ENCODE measurements at places on chromosomes 2 and 18.

- DNase-seq = peak; percentile 37
Observed at GRCh38 chr2:38074764-38075506, 1.0 kb downstream of the CYP1B1 start.

- DNase-seq = peak; percentile 8
Observed at GRCh38 chr2:66305718-66306117, 129.2 kb upstream of the MEIS1 start.

GRCh38 chr18:2848247-2849246, 1.7 kb downstream of the EMILIN2 start:
- DNase-seq = peak; percentile 22

- peak; percentile 56 for DNase-seq
Observed at GRCh38 chr18:11518788-11519685, 90.4 kb upstream of the SLC35G4 start.

DNA sequence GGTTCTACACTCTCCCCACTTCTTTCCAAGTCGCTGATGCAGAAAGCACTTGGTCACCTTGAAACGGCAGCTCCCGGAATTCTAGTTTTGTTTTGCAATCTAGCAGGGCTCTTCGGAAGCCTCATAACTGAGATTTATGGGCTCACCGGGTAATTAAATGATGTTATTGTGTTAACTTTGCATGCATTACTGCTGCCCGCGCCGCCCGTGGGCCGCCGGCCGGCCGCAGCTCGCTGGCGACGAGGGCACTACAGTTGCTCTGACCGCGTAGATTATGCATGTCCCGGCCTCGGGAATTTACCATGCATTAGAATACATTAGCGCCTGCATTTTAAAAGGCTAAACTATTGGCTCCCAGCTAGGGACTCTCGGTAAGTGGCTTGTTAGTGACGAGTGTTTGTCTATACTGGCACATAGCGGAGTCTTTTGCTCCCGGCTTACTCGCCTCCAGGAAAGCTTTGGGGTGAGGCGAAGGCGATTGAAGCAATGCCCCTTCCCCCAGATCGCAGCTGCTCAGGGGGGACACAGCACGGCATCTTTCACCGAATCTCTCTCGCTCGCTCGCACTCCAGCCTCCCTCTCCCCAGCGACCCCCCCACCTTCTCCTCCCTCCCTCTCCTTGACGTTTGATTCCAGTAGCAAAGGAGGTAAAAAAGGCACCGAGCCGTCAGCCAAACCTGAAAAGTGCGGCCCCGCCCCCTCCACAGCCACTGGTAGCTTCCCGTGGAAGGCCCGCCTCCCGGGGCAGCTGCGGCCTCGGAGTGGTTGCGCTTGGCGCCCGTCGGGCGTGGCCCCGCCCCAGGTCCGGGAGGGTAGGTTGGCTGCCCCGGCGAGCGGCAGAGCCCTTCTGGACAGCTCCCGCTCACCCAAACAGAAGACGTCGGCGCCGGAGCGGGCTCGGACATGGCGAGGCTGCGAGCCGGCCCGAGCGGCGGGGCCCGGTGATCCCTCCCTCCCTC, at the start of gene ONECUT2:
ONECUT2 (plus strand) TSS at position 839 of the 959 bp plus-strand sequence. CDS start 343 bp downstream, outside the sequence.
- peak; percentile 89 for DNase-seq

DNA sequence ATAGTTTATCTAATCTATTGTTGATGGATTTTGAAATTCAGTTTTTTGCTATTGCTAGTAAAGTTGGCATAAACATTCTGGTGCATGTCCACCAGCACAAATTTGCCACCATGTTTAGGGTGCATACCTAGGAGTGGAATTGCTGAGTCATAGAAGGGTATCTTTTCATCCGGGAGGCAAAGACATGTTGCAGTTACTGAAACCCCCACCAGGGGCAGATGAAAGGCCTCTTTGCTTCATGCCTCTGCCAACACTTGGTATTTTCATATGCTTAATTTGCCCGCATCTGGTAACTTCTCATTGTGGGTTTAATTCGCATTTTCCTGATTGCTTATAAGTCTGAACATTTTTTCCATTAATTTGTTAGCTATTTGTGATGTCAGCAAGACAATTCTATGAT, 8.2 kb downstream of the DCC start:
- DNase-seq = peak; percentile 20

DNA sequence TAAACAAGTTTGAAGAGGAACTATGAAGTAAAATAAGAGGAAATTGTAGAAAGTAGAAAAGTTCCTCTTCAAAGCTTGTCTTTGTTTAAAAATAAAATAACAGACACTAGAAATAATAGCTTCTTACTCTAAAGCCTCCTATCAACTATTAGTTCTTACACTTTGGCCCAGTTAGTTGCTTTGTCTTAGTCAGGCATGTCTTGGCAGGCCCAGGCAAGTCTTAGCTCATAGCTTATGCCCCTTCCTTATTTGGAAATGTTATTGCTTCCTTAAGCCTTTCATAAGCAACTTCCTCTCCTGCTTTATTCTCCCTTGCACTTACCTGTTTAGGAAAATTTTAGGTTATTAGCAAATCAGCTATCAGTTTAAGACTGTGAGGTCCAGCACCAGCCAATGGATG, 950.6 kb upstream of the LRATD1 start:
- no peak for DNase-seq

DNA sequence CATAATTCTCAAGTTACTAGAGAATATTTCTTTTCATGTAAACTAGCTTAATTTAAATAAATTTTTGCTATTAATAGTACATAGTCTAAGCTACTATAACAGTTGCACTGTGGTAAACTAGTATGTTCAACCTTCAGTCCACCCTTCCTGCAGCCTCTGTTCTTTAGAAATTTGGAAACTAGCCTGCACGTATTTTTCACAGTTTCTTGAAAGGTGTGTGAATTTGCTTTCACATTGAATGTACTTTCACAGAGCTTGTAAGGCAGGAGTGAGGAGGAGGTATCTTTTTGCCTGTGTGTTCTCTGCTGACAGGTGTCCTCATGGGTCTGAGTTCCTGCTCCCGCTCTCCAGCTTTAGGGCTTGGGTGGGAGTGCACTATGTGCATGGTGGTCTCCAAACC, 117.5 kb downstream of the ATP9B start:
- DNase-seq = no peak

GRCh38 chr2:2234398-2235195, 96.5 kb downstream of the MYT1L start:
- no peak for DNase-seq

GRCh38 chr2:7619203-7619970, 702.2 kb downstream of the RNF144A start:
- peak; percentile 24 for DNase-seq

DNA sequence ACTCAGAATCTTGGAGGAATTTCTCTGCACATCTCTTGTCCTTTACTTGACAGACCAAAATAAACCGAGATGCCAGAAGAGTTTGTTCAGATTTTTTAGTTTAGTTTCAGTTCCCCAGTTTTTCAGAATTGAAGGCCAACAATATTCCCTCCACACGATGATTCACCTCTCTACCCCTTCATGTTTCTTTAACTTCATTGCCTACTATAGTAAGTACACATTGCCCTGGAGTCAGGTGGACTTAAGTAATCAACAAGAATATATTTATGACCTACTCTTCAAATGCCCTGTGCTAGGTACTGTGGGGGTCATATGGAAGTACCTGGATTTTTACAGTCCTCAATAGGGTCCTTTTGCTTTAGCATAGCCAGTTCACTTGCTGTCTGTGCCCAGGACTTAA, 79.6 kb upstream of the CTLA4 start:
- DNase-seq = no peak

GRCh38 chr2:39881494-39881893, 102.4 kb upstream of the THUMPD2 start:
- DNase-seq = peak; percentile 24

DNA sequence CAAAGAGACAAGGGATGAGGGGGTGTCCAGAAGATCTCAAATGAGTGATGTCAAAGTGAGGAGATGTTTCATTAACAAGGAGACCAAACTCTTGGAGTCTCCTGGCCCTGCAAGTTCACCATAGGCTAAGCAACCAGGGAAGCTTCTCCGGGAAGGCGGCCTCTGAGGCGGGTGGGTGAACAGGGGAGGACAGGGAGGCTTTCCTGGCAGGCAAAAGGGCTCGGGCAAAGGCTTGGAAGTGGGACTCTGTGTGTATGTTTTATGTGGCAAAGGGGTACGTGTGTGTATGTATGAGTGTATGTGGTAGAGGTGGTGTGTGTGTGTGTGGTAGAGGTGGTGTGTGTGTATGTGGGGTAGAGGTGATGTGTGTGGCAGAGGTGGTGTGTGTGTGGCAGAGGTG, 163.9 kb downstream of the DYSF start:
- no peak for DNase-seq

GRCh38 chr2:194705398-194705797, 951.6 kb upstream of the SLC39A10 start:
- DNase-seq = no peak

DNA sequence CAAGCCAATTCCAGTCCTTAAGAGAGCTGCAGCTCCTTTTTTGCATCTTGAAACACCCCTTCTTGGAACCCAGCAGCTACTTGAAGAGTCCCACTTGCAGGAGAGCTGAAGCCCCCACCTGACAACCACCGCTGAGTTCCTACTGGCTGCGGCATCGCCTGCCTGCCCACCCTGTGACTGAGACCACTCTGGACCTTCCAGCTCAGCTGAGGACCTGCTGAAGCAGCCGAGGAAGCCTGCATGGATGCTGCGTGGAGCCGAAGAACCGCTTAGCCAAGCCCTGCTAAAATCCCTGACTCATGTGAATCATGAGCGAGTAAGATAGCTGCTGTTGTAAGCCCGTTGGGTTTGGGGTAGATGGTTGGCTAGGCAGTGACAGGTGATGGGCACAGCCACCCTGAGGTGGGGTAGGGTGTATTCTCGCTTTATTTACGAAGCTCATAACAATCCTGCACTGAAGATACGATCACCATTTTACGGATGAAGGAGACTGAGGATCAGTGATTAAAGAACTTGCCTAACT, 78.4 kb downstream of the INHBB start:
- no peak for DNase-seq

- no peak for DNase-seq
Observed at GRCh38 chr18:50125456-50125855, 69.5 kb downstream of the MYO5B start.

- DNase-seq = no peak
Observed at GRCh38 chr2:172914341-172915008, 161.2 kb upstream of the MAP3K20 start.

DNA sequence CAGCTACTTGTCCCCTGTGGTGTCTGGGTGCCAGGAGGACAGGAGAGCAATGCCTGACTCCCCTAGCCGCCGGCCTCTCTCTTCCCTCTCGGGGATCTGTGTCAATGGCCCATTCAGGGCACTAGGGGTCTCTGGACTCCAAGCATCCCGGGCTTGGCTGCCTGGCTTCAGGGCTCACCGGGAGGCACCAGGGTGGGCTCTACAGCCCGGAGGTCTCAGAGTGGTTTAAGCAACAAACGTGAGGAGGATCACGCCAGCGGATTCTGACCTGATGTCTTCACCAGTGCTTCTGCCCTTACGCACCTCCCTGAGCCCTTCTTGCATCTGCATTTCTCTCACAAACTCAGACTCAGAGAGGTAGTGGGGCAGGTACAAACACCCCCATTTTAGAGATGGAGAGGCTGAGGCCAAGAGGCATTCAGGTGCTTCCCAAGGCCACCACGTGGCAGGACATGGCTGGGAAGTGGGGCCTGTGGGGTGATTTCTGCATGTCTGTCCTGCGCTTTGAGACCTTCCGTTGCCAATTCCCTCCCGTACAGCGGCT, 243.0 kb downstream of the CELF4 start:
- peak; percentile 51 for DNase-seq

DNA sequence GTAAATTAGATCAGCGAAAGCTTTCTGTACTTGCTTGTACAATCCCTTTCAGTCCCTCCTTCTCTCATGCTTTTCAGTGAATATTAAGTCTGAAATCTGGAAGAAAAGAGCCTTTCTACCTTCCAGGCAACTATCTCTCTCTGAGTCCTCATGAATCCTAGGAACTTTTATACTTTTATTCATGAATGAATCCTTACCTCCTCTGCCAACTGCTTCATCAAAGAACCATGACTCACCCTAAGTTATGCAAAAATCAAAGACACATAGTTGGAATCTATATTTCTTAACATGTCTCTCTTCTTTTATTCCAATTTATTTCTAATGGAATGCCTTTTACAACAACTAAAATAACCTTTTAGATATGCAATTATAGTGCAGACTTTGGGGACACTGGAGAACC, 394.2 kb downstream of the CLIP4 start:
- DNase-seq = peak; percentile 47

GRCh38 chr2:240934701-240935102, 28.6 kb downstream of the CROCC2 start:
- no peak for DNase-seq

DNA sequence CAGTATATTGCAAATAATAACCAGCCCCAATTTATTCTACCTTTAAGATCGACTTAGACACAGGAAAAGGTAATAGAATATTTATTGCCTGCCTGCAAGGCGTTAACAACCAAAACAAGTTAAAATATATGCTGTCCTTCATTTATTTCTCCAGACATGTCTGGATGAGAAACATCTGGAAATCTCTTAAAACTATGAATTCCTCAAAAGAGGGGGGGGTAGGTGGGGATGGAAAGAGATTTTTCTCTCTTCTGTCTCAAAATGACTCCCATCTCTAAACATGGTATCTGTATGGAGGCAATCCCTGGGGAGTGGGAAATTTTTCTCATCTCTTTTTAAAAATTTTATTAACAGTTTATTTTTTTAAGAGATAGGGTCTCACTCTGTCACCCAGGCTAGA, 113.0 kb downstream of the CDH2 start:
- peak; percentile 62 for DNase-seq

All from fibroblast of skin of right biceps (primary cell).